ENCODE measurements at places on chromosomes 6 and 20.

DNA sequence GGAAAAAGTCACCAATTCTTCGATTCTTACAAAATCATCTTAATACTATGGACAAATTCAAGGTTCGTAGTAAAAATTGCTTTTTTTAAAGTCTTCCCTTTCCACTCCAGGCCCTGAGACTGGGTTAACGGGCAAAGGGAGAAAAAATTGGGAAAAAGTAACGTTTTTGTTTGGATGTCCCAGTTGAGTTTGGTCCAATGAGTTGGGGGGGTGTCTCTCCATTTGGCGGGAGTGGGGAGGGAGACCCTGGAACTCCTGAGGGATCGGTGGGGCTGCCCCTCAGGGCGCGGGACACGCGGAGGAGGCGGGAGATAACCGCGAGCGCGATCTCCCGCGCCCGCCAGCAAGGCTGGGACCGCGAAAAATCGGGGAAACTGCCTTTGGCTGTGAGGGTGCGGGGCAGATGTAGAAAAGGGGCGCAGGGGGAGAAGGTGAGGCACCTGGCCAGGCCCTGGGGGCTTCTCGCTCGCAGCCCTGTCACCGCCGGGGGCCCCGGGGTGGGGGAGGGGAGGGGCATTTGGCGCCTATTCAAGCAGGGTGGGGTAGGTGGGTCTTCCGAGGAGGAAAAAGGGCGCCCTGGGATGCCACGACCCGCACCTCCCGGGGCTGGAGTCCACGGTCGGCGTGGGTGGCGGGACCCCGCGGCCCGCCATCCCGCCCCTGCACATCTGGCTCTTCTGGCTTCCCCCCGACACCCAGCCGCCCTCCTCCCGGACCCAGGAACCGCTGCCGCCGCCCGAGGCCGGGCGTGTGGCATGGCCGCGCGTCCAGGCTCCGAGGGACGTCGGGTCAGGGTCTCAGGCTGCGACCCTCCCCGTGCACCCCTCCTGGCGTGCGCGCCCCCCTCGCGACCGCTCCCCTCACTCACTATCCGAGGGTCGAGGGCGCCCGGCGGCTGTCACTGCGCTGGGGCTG is 595 bp downstream of the FBXO5 start:
- no peak for DNase-seq

DNA sequence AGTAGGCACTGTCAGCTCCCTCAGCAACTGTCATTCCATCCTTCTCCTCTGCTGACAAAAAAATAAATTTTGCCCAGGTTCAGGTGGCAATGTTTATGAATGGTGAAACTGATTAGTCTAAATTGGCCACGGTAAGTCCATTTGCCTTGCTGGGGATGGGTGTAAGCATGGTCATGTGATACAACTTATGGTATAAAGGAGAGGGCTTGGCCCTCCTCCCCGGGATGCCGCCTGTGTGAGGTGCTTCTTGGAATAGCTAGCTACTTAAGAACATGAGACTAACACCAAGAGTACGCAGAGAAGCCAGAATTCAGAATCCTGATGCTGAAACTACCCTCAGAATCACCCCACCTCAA is 94.4 kb upstream of the MAP7 start:
- DNase-seq = no peak

GRCh38 chr6:8627085-8627861 is 191.9 kb upstream of the SLC35B3 start:
- no peak for DNase-seq

GRCh38 chr20:12067686-12068085 is 150.0 kb downstream of the BTBD3 start:
- no peak for DNase-seq

DNA sequence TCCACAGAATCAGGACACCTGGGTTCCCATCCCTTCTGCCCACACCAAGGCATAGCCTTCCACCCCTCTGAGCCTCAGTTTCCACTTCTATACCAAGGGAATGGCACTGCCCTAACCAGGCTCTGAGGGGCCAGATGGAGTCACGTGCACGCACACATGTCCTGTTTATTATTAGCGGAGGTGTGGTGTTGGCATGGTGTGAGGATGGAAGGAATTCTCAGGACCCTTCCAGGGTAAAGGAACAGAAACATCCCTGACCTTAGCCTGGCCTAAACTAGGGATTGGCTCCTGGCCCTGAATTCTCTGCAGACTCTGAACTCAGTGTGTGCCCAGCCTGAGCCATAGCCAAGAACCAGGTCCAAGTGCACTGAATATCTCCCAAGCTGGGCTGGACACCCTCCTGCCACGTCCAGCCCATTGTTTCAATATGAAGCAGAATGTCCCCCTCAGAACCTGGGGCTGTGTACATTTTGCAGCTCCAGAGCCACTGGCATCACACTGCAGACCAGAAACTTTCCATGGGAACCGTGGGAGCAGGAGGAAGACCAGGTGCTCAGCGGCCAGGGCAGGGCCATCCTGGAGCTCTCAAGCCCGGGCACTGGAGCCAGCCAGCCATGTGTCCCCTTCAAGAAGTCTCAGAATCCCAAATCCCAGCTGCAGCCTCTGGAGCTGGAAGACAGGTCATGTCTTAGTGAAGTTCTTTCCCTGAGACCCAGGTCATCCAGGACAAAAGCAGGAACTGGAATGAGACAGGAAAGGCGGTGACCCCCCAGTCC is 208.4 kb downstream of the ANKRD60 start:
- no peak for DNase-seq

GRCh38 chr20:10356628-10357027 is 77.4 kb downstream of the MKKS start:
- DNase-seq = no peak

DNA sequence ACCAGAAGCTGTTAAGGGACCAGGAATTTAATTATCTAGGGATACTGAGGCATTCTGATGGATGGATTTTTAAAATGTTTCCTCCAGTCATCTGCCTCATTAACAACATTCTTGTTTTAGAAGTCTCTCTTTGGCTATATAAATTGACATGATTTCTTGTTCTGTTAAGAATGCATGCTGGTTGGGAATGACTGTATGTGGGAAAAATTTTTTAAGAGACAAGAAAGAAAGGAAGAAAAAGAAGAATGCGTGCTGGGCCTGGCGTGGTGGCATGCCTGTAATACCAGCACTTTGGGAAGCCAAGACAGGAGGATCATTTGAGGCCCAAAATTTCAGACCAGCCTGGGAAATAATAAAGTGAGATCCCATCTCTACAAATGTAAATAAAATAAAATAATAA is 203.6 kb downstream of the GJA1 start:
- DNase-seq = no peak

DNA sequence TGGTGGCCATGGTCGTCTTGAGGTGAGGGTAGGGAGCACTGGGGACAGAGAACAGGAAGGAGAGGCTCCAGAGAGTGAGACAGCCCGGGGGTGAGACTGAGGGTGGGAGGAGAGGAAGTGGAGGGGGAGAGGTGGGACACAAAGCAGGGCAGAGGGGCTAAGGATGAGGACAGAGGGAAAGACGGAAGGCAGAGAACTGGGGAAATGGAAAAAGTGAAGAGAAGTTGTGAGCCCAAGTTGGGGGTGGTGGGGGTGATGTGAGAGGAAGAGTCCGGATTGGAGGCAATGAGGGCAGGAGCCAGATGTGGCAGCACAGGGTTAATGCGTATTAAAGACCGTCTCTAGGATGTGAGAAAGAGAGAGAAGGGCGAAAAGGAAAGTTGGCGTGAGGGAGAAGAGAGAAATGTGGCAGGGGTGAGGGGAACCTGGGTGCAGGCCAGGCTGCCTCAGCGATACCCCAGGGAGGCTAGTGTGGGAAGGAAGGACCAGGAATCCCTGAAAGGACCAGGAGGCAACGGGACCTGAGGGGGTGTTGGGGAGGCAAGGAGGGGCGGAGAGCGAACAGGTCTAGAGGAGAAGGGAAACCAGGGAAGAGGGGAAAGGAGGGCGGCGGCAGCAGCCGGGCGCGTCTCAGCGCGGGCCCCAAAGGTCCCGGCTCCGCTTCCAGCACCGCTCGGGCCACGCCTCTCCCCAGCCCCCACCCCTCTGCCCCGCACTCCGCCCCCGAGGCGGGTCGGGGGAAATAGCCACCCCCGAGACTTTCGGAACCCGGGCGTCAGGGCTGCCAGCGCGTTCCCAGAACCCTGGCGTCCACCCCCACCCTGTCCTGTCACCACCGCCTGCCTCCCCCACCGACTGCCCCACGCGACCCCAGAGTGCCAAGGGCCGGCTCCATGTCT is at the start of gene PPP1R18:
PPP1R18 (minus strand) TSS at position 637 of the 899 bp plus-strand sequence; CDS start at position 10, 627 bp downstream.
- no peak for DNase-seq

DNA sequence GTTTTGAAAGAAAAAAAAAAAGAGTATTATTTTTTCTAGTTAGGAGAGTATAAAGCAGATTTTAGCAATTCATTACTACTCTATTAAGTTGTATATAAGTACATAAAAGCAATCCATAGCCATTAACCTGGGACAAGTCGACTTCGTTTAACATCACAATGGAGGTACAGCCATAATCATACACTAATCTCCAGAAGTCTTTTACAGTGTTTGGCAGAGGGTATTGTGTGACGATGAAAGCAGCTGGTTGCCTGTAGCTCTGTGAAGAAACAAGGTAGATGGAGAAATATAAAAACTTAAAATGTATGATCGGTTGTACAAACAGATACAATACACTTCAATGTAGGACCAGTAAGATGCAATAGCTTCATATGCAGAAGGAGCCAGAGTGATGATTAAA is 75.9 kb upstream of the THEMIS start:
- no peak for DNase-seq

DNA sequence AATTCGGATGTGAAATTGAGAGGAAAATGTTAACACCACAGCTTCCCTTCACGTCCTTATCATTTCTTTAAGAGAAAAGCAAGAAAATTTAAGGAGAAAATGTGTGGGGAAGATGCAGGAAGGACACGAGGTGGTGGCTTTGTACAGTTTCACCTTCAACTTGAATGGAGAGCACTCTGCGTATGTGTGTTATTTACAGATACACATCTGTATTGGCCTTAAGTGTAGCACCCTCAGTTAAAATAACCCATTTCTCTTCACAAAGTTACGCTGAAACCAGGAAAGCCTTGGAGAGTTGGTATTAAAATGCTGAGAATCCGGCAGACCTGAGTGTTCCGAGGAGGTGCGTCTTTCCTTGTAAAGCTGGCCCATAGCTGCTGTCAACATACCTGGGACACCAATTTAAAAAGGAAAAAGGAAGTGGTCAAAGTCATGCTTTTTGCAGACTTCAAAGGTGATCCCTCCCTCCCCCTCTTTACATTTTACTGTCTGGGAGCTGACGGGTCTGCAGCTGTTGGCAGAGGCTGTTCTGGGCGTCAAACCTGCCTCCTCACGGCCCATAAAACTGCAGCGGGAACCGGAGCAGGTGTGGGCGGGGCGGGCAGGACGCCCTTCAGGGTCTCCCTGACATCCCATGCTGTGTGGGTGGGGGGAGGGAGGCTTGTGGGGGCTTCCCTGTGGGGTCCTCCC is 61.3 kb upstream of the TBXT start:
- no peak for DNase-seq

All from D721Med (cell line).